ENCODE measurements at places on chromosomes 4 and X.

DNA sequence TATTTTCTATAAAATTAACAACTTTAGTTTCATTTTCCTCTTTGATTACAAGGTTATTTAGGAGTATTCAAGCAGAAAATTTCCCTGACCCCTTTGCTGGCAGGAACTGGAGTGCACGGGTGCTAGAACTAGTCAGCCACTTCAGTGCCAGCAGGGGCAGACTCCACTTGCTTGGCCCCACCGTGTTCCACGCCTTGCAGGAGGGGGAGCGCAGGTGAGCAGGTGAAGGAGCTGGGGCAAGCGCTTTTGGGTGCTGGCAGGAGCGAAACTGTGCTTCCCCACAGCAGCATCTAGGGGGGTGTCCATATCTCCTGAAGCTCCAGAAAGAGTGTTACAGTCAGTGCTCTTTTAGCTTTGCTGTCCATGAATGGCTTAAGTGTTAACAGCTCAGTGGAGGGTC is 45.5 kb downstream of the MID2 start:
- DNase-seq, result no peak

DNA sequence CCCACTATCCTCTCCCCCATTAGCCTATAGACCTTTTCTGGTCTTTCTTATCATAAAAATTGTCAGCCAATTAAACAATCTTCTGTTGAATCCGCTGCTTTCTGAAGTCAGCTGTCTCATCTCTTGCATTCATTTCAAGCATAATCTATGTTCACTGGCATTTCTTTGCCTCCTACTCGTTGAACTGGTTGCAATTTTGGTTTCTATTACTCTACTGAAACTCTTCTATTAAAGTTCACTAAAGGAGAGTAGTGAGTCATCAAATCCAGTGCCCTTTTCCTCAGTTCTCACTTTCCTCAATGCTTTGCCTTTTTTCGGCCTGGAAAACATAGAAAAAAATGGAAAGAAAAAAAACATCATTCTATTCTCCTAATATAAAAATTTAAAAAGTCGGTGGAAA is 23.9 kb upstream of the CXCL13 start:
- DNase-seq, result no peak

DNA sequence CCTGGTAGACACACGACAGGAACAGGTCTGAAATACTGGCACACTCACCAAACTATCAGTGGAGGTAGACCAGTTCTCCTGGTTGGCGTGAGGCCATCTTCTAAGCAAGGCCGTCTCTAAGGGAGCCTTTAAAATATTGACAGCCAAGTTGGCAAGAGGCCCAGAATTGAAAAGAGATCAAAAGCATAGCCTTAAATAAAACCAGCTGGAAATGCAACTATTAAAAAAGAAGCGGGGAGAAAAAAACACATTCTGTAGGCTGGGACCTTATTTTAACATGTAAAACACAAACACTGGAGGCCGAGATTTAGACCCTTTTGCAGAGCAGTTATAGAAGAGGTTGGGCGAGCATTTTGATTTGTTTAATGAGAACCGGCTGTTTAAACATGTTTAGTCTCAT is 233.0 kb upstream of the CLNK start:
- DNase-seq, result no peak

DNA sequence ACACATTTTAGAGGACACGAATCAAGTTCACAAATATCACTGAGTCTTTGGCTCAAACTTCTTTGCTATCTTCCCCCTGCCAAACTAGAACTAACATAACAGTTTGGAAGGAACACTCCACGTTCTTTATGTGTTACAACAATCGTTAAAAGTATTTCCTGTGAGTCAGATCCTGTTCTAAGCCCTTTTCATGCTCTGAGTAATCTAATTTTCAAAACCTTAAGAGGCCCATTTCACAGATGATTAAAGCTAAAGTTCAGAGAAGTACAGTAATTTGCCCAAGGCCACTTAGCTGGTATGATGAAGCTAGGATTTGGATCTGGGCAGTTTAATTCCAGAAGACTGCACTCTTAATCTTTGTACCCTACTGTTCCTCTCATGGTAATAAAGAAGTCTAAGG is 854.4 kb upstream of the INTU start:
- no peak for DNase-seq

DNA sequence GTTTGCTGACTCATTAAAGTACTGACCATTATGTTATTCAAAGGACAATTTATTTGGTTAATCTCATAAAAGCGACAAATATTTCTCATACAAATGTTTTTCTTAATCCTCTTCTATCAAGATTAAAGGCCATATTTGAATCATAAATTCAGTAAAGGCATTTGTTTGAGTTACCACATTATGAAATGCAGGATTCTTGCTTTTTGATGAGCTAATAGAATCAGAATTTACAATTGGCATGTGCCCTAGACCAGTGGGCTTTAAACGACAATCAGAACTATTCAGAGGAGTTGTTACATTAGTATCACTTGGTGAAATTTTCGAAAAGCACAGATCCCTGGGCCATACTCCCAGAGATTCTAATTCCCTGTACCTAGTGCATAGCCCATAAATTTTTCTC is 55.3 kb downstream of the KLHL4 start:
- no peak for DNase-seq

GRCh38 chr4:170884969-170885570 is 795.3 kb upstream of the AADAT start:
- DNase-seq, result no peak

DNA sequence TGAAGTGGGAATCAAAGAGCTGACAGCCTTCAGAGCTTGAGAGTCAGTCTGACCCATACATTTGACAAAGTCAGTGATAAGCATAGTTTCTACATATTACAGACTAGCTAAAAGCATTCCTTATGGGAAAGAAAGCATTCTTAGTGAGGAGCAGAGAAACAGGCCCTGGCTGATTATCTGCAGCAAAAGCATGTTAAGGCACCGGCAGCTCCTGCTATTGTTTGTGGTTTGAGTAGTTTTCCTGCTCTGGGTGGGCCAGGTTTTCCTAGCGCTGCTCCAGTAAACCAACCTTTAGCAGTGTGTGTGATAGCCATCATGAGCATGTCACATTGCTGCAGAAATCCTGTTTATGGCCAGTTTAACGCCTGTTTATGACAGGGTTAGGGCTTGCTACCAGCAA is 51.6 kb upstream of the WDR1 start:
- DNase-seq, result no peak

- DNase-seq, result no peak
Measured at GRCh38 chrX:72305286-72306084, at the start of gene CITED1. TSS of gene CITED1 (minus strand) at chrX:72305914. CDS start at chrX:72302869, 3,045 bp downstream.

DNA sequence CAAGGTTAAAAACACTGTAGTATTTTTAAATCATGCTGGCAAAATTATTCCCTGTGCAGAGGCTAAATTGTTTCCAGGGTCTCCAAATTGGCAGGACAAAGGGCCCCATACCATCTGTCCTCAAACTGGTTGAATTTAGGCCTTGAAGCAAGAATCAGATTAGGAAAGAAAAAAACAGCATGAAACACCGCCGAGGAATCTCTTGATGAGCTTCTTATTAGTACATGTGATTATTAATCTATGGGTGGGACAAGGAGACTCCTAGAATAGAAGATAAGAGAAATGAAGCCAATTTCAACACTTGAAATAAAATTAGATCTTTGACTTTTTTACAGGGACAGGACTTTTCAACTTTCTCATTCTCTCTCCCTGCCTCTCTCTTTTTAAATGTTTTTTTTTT is 7.1 kb upstream of the CLNK start:
- no peak for DNase-seq

- no peak for DNase-seq
Measured at GRCh38 chr4:89039730-89040338, 17.2 kb downstream of the FAM13A start.

DNA sequence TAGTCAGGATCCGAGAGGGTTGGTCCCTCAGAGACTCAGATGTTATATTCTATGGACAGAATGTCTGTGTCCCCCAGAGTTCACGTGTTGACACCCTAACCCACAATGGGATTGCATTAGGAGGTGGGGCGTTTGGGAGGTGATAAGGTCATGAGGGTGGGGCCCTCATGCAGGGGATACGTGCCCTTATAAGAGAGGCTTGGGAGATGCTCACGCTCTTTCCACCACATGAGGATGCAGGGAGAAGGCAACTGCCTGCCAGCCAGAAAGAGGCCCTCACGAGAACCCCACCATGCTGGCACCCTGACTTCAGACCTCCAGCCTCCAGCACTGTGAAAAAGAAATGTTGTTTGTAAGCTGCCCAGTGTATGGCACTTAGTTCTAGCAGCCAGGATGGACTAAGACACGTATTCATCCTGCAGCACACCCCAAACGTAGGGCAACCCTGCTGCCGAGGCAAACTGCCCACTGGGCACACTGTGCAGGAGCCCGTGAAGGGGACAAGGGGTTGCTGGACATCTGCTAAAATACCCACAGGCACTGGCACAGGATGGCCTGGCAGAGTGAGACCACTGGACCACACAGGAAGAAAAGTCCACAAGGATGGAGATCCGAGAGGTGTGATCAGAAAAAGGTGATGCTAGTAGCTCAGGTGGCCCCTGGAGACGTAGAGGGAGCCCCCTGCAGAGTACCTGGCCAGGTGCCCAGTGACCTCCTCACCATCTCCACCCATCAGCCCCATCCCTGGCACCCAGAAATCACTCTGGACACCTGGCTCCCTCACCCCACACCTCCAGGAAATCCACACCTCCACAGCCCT is 62.7 kb downstream of the HTRA3 start:
- no peak for DNase-seq

DNA sequence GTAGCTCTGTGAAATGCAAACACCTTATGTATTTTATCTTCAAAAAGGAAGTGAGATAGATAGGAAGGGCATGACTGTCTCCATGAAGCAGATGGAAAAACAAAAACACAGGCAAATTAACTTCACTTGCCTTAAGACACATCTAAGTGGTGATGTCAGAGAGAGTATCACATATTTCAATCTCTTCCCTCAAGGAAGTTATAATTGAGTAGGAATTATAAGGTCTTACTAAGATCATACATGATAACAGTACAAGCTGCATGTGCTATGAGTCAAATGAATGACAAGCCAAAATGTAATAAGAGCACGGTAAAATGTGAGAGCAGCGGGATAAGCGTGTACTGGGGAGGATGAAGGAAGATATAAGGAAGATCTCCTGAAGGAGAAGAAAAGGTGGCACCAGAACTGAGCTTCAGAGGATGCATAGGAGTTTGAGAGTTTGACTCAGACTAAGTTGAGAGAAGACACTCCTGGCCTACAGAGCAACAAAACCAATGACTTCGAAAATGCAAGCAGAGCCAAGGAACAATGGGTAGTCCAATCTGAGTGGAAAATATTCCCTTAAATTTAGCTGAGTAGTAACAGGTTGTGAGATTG is 43.3 kb upstream of the GALNT7 start:
- no peak for DNase-seq

DNA sequence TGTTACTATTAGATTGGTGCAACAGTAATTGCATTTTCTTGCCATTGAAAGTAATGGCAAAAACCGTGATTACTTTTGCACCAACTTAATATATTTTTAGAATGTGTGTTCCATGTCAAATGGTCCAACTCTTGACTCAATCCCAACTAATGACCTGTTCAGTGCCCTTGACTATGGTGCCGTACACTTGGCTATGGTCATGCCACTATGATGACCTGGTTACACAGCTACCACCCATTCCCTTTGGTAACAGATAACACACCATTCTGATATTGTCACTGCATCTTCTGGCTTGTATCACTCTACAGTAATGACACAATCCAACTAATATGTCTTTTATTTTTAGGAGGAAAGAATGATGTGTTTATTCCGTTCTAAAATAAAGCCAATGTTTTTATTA is 469.4 kb downstream of the DMD start:
- DNase-seq, result no peak

GRCh38 chr4:78781924-78782323 is 5.8 kb downstream of the BMP2K start:
- DNase-seq, result no peak
